ENCODE measurements at places on chromosomes 16 and 17.

DNA sequence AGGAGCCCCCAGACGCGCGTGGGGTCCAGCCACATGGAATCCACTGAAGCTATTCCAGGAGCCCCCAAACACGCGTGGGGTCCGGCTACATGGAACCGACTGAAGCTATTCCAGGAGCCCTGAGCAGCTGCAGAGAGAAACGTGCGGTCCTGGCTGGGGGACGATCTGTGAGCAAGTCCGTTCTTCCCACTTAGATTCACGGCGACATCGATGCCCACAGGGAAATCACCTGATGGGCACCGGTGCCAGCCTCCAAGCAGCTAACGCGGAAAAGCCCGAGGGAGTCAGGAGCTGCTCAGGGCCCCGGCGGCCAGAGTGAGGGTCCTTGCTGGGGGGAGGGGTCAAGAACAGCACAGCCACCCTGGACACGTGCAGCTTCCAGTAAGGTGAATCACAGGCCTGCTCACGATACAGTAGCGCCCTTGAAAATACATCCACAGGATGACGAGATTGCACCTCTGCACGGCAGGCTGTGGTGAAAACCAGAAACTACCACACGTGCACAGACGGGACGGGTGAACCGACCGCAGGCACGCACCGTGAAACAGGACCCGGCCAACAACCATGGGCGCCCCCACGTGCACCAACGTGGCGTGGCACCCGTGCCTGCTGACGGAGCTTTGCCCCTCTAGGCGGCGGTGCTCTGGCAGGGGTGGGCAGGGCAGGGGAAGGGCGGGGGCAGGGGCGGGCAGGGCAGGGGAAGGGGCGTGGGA lies 77.7 kb upstream of the GNG13 start:
- peak; percentile 18 for DNase-seq

GRCh38 chr16:52553322-52553721 lies 6.4 kb upstream of the TOX3 start:
- no peak for DNase-seq

DNA sequence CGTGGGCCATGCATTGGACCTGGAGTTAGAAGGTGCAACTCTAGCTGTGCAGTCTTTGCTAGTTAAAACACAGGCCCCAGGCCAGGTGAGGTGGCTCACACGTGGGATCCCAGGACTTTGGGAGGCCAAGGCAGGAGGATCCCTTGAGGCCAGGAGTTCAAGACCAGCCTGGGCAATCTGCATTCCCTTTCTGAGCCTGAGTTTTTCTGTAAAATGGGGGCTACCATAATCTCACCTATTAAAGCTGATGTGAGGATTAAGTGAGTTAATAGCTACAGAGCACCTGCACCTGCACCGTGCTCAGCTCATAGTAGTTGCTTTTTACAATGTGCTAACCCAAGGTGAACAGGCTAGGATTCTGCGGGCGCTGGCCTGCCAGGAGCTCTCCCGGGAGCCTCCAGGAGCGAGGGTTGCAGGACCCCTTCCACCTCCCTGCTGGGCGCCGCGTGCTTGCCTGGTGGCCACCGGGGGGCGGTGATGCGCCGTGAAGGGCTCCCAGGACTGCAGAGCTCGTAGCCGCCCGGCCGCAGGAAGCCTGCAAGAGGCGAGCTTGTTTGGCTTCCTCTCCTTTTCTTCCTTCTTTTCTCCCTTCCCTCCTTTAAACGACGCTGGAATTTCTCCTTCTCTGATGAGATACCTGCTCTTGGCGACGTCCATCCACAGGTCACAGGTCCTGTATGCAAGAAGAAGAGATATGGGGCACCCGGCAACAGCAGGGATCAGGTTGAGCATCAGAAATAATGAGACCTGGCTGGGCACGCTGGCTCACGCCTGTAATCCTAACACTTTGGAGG lies 51.3 kb downstream of the ZFP90 start:
- DNase-seq, result peak; percentile 55

DNA sequence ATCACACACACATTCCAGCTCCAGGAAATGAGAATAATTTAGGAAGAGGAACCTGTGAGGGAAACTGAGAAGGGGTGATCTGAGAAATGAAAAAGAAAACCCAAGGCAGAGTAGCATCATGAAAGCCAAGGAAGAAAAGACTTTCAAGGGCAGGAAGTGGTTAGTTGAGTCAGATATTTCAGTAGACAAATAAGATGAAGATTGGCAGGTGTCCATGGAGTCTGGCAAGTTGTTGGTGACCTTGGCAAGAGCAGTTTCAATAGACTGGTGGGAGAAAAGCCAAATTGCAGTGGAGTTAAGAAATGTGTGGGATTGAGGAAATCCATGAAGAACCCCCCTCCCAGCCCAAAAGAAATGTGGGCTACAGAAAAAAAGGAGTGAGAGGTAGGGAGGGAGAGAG lies 10.7 kb downstream of the GNAO1 start:
- no peak for DNase-seq

GRCh38 chr17:72399608-72400487 lies 279.0 kb downstream of the SOX9 start:
- no peak for DNase-seq

DNA sequence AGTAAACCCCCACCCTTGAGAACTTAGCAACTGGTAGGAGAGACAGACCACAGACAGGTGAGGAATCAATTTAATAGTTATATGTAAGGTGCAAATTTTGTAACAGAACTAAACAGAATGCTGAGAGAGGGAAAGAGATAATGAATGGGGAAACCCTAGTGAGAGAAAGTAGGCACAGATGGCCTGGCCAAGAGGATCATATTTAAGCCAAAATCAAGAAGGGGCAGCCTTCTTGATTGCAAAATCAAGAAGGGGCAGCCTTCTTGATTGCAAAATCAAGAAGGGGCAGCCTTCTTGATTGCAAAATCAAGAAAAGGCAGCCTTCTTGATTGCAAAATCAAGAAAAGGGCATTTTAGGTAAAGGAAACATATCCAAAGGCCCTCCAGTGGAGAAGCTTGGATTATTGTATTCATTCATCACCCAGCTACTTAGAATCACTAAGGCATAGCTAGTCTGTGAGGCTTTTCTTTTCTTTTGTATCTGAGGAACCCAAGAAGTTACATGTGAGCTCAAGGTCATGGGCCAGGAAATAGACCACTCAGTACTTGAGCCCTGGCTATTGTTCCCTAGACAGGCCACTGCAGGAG lies 190.6 kb downstream of the CYLD start:
- DNase-seq, result no peak

DNA sequence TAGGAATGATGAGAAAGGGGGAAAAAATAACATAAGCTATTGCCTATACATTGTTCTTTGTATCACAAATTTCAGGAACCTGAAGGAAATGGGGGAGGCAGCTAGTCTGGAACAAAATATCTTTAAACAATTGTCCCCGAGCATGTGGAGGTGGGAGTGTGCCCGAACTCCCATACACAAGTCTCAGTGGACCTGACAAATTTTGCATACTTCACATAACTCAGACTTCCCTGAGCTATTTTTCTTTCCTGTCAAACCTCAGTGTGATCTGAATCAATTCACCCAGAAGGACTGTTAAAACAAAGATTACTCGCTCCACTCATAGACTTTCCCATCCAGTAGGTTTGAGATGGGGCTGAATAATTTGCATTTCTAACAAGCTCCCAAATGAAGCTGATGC lies 1.6 kb upstream of the XPO6 start:
- no peak for DNase-seq

GRCh38 chr17:45902892-45903346 lies 8.6 kb downstream of the MAPT start:
- no peak for DNase-seq

Data from left ventricle myocardium superior (tissue), 1 donor.